ENCODE measurements at places on chromosomes 5 and 9.

DNA sequence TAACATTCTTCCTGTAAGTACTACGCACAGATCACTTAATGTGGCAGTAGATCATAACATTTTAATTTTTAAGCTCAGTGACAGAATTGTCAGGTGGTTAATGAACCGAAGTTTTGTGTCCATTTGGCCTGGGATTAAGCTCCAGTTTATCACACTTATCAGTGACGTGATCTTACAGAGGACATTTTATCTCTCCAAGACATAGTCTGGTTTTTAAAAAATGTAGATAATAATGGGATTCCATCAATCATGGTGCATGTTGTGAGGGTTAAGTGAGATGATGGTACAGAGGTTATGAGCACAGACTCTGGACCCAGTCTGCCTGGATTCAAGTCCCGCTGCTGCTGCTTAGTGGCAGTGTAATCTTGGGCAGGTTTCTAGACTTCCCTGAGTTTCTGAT lies 66.0 kb upstream of the ZFAND5 start:
- no peak for DNase-seq

GRCh38 chr9:87375397-87376073 lies 122.1 kb upstream of the DAPK1 start:
- DNase-seq = peak; percentile 30

DNA sequence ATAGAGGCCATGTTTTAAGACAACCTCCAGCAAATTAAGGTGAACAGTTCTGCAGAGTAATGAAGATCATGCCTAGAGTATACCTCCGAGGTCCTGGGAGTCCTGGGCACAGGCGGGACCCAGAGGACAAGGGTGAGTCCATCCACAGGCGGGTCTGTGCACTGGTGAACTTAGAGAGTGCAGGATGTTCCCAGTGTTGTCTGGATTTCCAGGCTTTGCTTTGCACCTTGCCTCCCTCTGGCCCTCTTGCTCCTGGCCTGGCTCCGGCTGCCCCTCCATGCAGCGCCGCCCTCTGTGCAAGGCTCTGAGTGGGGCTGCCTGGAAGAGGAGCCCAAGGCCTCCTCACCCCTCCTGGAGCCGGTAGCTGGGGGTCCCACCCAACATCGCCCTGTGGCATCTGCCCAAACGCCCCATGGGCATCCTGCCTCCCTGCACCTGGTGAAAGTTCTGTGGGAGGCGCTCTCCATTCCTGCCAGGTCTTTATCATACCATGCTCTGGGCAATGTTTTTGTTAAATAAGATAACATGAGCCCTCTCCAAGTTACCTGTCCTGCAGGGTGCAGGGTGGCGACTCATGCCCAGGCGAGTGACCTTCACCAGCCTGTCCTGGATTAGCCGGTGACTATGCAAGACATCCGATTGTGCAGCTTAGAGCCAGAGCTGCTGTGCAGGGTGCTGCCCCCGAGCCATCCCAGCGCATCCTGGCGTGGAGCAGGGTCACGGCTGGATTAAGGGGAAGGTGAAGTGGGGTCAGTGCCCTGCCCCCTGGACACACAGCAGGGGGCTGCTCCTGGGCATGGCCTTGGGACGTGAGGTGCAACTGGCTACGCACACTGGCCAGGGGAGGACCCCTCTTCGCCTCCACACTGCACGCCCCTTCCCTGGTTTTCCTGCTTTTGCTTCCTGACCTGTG lies 41.3 kb upstream of the LPCAT1 start:
- DNase-seq = no peak

GRCh38 chr9:14517154-14517906 lies 175.9 kb downstream of the ZDHHC21 start:
- no peak for DNase-seq

- no peak for DNase-seq
Observed at GRCh38 chr5:57817924-57818323, 335.3 kb upstream of the ACTBL2 start.

DNA sequence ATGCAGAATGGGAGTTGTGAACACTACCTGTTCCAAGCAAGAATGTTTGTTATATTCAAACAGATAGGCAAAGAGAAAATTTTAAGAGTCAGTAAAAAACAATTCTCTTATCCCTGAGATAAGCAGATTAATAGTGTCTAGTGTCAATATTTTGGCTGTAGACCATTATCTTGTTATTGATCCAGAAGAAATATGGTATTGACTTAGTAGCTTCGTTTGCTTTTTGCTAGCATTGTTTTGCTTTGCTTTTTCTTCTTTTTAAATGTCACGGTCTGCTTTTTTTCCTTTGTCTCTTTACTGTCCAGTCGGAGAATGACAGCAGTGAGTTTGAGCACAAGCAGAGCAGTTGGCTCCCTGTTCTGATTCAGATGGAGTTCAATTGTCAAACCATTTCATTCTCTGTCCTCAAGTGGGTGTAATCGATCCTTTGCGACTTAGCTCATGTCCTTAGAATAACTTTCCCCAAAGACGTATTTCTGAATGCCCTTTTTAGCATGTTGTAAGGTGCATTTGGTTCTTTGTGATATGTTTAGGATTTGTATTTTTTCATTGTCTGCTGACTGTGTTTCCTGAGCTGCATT lies 29.3 kb downstream of the FUBP3 start:
- no peak for DNase-seq

DNA sequence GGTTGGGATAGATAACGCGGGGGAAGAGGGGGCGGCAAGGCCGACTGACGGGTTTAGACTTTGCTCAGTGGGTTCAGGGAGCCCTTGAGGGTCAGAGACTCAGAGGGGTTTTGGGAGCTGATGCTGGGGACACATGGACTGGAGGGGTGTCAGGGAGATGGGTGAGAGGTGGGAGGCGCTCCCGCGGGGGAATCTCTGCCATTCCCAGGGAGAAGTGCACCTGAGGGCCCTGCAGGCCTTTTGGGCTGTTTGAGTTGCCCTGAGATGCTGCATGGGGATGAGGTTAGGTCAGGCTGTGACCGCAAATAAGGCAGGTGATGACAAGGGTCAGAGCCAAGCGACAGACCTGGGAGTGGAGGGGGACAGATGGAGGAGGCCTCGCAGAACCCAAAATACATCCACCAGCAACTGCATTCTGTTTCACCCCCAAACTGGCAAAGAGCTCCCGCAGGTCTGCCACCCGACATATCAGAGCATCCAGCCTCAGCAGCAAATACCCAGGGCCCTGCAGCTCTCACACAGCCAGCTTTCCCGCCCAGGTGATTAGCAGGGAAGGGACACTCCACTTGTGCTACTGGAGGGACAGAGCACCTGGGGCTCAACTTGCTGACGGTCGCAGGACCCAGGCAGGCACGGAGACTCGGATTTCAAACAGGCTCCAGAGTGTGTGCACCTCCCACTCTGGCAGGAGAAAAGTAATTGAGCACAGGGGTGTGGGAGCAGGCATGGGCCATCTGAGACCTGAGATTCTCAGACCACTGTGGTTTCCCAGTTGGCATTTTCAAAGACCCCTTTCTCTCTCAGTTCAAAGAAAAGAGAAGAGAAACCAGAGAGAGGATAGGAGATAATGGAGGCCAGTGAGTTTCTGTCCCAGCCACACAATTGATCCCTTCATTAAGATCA lies 26.4 kb downstream of the TMOD1 start:
- DNase-seq = no peak

- no peak for DNase-seq
Observed at GRCh38 chr5:2594701-2595100, 156.8 kb downstream of the IRX2 start.

DNA sequence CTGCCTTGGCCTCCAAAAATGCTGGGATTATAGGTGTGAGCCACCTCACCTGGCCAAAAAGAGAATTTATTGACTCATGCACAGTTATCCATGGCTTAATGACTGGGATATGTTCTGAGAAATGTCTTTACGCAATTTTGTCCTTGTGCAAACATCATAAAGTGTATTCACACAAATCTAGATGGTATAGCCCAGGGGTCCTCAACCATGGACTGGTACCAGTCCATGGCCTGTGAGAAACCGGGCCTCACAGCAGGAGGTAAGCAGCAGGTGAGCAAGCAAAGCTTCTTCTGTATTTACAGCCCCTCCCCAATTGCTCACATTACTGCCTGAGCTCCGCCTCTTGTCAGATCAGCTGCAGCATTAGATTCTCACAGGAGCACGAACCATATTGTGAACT lies 12.4 kb upstream of the SIL1 start:
- no peak for DNase-seq

GRCh38 chr5:78004559-78004958 lies 228.4 kb upstream of the TBCA start:
- DNase-seq = no peak

DNA sequence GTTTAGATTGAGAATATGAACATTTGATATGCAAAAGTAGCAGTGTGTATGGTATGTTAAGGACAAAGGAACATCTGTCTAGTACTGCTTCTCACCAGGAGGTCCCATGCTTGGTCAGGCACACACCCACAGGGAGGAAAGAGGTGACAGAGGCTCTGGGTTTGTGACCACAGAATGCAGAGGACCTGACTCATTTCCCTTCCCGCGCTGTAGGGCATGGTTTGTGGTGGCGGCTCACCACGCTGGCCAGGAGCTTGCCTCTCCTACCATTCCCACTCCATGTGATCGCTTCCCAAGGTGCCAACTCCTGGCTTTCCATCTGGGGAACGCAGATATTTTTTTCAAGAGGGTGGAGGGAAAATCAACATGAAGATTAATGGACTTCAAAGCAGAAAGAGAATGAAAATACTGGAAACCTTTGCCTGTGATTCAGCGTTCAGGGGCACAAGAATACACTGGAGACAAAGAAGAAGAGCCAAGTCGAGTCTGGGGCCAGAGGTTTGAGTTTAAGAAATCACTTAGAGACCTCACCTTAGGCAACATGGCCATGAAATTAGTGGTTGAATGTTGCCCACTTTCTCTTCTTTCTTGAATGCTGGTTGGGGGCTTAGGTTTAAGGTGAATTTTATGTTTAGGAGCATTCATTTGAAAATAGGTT lies 477.8 kb downstream of the CCDC171 start:
- peak; percentile 96 for DNase-seq

DNA sequence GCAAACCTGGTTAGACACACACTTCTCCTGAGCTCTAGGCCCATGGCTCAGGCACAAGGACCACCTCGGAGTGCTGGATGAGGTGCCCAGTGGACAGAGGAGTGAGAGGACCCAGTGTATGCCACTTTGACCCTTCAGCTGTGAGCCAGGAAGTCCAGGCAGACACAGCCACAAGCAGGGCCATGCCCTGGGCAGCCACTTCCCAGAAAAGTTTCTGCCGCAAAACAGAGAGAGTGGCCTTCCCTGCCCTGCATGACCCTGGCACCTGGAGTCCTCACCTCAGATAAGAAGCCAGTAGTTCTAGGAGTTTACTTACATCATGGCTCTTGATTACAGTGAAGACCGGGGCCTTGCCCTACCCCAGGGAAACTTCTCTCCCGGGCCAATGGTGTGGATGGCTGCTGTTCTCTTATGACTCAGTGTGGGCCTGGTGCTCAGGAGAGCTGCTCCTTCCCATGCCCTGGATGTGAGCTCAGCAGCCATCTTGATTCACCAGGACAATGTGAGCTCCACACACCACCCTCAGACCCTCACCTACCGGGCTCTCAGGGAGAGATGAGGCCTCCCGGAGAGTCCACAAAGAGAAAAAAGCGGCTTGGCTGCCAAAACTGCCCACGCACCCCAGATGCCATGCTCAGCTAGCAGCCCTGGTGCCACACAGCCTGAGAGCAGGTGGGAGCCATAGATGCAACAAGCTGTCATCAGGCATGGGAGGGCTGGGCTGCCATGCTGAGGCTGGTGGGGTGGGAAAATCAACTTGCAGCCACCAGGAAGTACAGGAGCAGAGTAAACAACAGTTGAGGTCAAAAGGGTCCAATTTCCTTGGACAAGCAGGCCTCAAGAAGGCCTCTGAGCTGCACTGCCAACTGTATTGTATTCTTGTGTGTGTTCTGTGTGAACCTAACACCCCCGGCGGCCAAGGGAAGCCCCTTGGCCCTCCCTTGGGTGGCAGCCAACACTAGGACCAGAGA lies 11.7 kb upstream of the IRF1 start:
- DNase-seq = peak; percentile 60

DNA sequence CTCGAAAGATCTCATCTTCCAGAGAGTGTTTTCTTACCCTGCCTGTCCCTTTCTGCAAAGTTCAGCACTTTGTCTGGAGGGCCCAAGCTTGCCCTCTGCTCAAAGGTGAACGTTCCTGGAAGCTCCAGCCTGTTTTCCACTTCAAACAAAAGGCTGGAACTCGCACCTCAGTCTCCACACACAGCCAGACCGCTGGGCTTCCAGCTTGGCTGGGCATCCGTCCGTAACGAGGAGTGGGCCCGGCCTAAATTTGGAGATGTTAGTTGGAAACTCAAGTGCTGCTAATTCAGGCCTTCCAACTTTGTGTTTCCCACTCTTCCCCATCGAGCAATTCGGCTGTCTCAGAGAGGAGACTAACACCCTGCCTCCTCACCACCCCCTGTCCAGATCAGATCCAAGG lies 35.1 kb downstream of the FGF18 start:
- DNase-seq = no peak

DNA sequence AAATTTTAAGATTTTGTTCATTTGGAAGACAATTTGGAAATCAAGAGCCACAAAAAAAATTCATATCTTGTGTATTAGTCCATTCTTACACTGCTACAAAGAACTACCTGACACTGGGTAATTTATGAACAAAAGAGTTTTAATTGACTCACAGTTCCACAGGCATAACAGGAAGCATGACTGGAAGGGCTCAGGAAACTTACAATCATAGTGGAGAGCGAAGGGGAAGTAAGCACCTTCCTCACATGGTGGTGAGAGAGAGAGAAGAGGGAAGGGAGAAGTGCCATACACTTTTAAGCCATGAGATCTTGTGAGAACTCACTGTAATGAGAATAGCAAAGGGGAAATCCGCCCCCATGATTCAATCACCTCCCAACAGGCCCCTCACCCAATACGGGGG lies 274.4 kb downstream of the KCNN2 start:
- DNase-seq = no peak

GRCh38 chr9:80440724-80441123 lies 869.0 kb downstream of the TLE4 start:
- no peak for DNase-seq

DNA sequence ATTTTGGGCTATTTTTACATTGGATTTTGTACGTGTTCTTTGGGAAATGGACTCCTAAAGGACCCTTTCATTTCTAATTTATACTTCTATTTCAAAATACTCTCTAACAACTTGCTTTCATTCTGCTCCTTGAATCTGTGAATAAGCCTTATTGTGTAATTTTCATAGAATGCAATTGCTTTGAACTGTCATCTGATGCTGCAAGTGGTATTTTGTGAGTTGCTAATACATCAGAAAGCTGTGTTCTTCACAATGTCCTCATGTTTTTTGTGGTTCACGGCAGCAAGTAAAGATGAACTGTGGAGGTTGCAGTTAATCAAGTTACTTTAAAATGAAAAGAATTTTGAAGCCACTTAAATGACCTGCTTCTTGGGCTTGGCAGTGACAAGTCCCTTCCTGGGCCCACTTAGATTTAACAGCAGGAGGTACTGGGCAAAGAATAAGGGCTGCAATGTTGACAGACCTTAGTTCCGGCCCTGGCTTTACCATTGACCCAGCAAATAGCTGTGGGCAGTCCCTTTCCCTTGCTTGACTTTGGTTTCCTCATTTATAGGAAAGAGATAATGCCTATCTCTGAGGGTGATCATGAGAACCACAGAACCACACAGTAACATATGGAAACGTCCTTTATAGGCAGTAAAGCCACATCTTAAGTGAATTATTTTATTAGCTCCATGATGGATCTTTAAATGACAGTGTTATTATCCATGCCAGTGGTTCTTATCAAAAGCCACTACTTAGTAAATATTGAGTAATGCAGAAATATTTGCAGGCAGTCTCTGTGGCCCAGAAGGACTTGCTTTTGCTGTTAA lies 54.8 kb downstream of the IQGAP2 start:
- peak; percentile 82 for DNase-seq

All from iris pigment epithelial cell (primary cell).